T-helper 2 cell treated with Interferon-gamma antibody and Interleukin-4, amounts not matched to agents 5 μg/mL and 100 μg/mL, for 36 hours (primary cell): ENCODE measurements at places on chromosomes 11 and 22.

DNA sequence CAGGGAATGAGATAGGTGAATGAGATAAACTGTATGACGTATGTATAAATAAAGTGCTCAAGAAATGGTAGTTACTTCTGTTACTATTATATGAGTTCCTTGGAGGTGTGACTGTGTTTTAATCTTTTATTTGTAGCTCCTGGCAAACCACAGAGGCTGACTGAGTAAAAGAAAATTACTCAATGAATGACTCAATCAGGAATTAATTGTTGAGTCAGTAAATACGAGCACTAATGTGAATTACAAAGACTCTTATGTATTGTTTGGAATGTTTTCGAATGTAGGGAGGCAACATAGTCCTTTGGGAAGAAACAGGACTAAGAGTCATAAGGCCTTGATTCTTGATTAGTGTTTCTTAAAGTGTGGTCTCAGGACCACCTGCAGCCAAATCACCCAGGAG, 51.1 kb upstream of the BLID start:
- no peak for DNase-seq

GRCh38 chr11:128830290-128831173, 36.6 kb downstream of the KCNJ1 start:
- no peak for DNase-seq

GRCh38 chr11:103284260-103284659, 175.0 kb downstream of the DYNC2H1 start:
- DNase-seq: no peak

DNA sequence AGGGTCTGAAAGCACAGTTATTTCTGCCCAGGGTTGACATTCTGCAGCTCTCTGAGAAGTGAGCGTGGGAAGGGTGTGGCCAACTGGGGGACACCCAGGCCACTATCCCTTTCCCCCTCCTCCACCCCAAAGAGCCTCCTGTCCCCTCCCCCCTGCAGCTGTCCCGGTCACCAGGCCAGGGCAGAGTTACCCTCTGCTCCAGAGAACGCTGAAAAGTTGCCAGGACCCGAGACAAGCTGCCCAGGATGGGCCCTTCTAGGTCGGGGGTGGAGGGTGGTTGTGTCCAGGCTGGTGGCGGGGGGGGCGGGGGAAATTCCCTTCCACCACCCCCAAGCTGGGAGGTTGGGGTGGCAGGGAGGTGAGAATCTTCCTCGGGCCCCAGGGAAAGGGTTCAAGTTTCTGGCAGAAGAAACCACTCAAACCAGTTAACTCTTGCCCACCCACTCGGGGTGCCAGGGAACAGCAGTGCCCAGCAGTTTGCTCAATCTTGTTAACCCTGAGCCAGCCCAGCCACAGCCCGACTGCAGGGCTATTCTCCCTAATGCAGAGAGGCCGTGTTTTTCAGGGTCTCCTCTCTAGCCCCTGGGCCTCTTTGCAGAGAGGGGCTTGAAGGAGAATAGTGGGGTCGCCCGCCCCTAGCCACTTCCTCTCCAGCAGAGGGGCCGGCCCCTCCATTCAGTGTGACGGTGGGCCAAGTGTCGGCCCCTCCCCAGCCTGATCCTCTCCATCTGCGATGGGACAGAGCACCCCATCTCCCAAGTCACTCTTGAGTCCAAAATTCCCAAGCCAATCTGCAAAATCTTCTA, 697 bp downstream of the LGALS1 start:
- peak; percentile 34 for DNase-seq

DNA sequence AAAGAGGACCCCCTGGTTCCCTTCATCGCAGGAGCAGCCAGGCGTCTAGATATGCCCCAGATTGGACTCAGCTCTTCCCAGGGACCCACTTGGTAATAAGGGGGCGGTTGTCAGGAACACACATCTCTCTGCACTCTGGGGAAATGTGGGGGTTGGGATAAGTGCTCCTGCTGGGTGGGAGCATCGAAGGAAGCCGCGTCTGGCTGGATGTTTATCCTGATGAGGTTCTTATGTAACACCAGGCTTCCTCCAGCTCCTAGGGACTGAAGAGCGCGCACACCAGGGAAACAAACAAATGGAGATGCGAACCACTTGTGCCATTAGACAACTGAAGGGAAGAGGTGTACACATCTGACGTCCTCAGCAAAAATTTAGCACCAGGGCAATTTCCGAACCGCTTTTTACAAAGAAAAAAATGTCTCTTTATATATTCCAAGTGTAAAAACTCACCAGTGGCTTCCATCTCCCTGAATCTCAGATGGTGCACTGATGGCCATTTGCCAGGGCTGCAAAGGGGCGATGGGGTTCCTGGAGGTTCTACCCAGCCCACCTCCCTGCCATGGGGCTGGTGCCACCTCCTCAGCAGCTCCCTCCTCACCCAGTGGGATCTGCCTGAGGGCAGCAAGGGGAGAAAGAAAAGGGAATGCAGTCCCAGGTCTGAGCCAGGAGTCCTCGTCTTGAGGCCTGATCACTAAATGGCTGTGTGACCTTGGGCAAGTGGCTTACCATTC, 89.4 kb downstream of the PKNOX2 start:
- DNase-seq: no peak

- no peak for DNase-seq
Measured at GRCh38 chr11:22685111-22685510, 18.7 kb downstream of the GAS2 start.

- no peak for DNase-seq
Measured at GRCh38 chr11:1436468-1437039, 46.8 kb downstream of the BRSK2 start.
